ENCODE measurements at places on chromosomes 11 and 22.

GRCh38 chr22:42001121-42001520 is 2.5 kb downstream of the WBP2NL start:
- no peak for DNase-seq

GRCh38 chr11:110564676-110565356 is 135.1 kb downstream of the FDX1 start:
- no peak for DNase-seq

- DNase-seq, result no peak
Measured at GRCh38 chr11:26037716-26038115, 294.2 kb upstream of the ANO3 start.

DNA sequence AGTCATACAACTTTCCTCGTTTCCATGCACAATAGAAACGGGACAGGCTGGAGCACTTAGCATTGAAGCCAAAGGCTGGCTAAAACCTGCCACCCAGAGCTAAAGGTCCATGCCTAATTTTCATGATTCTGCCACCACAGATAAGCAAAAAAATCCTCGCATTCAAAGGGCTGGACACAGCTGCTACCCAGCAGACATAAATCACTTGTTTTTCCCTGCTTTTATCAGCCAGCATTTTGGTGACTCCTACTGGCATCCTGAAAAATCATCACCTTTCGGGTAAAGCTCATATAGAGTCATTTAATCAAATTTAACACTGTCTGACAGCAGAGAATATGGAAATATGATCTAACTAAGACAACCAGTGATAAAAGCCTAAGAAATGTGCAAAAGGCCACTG is 37.9 kb downstream of the ALG9 start:
- no peak for DNase-seq

DNA sequence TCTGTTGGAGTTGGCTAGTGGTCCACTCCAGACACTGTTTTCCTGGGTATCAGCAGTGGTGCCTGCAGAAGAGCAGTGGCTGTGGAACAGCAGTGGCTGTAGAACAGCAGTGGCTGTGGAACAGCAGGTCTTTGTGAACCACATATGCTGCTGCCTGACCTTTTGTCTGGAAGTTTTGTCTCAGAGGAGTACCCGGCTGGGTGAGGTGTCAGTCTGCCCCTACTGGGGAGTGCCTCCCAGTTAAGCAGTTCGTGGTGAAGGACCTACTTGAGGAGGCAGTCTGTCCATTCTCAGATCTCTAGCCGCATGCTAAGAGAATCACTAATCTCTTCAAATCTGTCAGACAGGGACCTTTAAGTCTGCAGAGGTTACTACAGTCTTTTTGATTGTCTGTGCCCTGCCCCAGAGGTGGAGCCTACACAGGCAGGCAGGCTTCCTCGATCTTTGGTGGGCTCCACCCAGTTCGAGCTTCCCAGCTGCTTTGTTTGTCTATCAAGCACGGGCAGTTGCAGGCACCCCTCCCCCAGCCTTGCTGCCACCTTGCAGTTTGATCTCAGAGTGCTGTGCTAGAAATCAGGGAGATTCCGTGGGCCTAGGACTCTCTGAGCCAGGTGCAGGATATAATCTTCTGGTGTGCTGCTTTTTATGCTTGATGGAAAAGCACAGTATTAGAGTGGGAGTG is 89.1 kb upstream of the TRIM48 start:
- no peak for DNase-seq

DNA sequence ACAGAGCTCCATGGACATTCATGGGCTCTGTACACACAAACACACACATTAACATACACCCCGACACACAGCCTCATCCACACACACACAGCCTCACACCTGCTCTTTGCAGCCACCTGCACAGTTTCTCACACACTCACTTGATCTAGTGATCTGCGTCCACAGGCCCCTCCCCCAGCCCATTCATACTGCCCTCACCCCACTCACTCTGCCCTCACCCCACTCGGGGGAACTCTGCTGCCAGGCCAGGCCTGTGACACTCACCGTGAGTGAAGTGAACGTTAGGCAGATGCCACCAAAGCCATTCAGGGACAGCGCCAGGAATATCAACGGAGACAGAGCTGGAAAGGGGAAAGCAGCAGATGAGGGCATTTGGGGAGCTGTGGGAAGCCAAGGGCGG is 15.0 kb downstream of the SLC43A1 start:
- no peak for DNase-seq

GRCh38 chr22:26586556-26587325 is 3.2 kb downstream of the TPST2 start:
- DNase-seq, result no peak

GRCh38 chr11:1034001-1034400 is 2.5 kb downstream of the MUC6 start:
- no peak for DNase-seq

DNA sequence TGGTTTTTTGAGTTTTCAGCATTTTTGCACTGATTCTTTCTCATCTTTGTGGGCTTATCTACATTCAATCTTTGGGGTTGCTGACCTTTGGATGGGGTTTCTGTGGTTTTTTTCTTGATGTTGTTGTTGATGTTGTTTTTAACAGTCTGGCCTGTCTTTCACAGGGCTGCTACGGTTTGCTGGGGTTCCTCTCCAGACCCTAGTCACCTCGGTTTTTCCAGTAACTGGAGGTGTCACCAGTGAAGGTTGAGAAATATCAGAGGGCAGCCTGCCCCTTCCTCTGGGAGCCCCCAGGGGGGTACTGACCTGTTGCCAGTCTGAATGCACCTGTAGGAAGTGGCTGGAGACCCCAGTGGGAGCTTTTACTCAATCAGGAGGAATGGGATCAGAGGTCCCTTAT is 365.4 kb downstream of the JRKL start:
- DNase-seq, result no peak

GRCh38 chr11:115887727-115888126 is 383.5 kb upstream of the CADM1 start:
- no peak for DNase-seq

DNA sequence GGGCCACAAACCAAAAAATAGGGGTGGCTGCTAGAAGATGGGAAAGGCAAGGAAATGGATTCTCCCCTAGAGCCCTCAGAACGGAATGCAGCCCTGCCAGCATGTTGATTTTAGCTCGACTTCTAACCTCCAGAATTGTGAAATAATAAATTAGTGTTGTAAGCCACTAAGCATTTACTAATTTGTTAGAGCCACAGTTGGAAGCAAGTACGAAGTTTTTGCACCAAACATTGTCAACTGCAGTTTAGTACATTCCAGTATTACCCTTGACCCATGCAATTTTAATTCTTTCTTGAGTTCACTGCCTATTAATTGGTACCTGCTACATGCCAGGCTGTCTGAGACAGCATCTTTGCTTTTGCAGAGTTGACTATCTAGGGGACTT is 32.2 kb downstream of the PARVA start:
- DNase-seq, result no peak

DNA sequence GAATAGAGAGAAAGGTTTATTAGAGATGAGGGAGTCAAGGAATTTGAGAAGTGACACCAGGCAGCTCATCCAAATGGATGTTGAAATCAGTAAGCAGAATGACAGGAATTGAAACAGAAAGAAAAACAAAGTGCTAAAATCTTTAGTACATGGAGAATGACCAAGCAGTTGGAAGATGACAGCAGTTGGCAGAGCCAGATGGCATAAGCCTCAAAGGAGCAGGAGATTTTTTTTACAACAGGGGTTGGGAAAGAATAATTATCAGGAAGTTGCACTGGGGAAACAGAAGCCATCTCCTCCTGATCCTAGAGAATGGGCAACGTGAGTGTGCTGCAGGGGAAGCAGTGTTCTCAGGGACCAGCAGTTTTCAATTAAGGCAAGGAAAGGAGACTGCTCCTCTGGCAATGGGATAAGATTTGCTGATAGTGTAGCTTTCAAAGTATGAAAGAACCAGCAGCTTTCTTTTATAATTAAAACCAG is 28.9 kb downstream of the RAB39A start:
- no peak for DNase-seq

DNA sequence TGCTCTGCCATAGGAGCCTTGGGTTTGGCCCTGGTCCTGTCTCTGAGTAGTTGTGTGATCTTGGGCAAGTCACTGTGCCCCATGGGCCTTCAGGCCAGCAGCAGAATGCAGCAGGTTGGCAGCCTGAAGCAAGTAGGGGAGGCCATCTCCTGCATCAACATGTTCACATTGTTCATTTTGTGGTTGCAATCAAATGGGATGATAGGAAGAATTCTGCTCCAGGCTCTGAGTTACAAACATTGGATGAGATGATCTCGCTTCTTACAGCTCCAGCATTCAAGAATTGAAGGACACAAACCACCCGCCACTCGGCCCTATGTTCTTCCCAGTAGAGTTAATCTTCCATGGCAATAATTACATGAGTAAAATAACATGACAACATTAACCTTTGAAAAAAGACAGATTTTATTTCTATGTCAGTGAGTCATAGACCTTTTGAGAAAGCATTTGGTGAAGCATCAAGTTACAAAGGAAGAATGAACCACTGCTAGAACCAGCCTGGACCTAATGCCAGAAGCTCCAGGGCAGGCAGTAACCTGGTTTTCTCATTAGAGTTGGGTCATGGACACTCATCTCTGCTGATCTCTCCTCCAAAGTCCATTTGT is 308.3 kb upstream of the NCAM1 start:
- peak; percentile 13 for DNase-seq

DNA sequence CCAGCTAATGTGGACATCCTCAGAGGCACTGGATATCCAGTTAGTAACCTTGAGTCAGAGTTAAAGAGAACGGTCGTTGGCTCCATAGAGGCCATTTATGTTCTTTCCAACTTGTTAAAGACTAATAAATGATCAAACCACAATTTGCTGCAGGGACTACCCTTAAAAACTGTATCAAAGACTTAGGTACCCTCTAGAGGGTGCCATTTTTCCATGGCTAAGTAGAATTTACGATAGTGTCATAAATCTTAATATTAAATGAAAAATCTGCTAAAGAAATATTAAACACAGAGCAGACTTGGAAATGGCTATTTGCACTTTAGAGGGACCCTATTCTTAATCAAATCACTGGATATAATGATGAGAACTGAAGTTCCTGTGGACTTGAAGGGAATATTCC is 685.2 kb upstream of the CHORDC1 start:
- DNase-seq, result no peak

- DNase-seq, result no peak
Measured at GRCh38 chr11:9799886-9800285, 136.0 kb downstream of the SWAP70 start.

DNA sequence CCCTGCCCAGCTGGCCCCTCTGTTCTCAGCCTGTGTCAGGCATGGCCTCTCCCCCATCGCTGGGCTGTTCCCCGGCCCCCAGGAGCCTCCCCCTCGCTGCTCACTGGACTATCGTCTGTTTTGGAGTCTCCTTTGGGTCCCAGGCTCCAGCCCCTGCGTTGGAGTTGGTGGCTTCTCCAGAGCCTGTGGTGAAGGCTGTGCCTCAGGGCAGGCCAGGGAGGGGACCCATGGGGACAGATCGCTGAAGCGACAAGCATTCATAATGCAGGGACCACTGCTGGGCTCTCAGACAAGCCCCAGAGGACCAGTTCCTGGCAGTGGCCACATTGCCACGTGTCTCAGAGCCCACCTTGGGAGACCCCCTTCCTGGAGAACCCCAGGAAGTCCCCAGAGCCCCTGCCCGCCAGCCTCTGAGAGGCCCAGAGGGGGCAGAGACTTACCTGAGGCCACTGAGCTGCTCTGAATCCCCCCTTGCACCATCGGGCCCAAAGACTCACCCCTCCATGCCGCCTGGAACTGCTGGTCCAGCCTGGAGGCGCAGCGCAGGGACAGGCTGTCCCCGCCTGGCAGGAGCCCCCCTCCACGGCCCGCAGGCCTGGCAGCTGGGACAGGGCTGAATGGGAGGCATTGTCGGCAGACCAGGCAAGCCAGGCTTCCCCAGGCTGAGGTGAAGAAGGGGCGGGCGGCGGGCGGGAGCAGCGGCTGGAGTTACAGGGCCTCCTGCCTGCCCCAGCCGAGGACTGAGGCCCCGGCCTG is at the start of gene CHADL:
Gene CHADL, minus strand, starts transcription at position 555 of the 756 bp plus-strand sequence. Its CDS starts 50 bp downstream, at position 505.
- DNase-seq, result no peak

GRCh38 chr11:134468796-134469195 is 56.8 kb upstream of the B3GAT1 start:
- no peak for DNase-seq

GRCh38 chr11:12189543-12190235 is 79.3 kb downstream of the MICAL2 start:
- no peak for DNase-seq

- peak; percentile 5 for DNase-seq
Measured at GRCh38 chr11:898143-898511, 12.5 kb downstream of the CHID1 start.

DNA sequence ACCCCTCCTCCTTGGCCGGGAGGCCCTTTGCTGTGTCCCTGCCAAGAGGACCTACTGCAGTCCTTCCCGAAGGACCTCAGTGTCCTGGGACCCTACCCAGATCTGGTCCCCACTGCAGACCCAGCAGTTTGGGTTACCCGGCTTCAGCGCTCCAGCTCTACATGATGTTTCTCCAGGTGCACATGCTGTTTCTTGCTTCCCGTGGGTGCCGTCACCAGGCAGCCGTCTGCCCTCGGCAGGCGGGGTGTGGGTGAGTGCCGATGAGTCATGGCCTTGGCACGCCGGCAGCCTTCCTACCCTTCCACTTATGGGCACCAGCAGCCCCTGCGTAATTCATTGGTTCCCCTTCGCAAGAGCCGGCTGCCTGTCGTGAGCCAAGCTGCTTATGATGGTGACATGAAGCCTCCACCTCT is 101.8 kb downstream of the BCR start:
- DNase-seq, result peak; percentile 26
